GM12878 (cell line): ENCODE measurements at places on chromosomes 12 and 14. TPM values are rescaled to one million over a fixed set of nuclear protein-coding genes. Genes with fewer than 3 reads are reported as not detected.

The ZBTB1 gene
- 36.1 and 37.5 TPM in 2 replicates for polyA plus RNA-seq

The CCDC60 gene
- polyA plus RNA-seq: not detected in 2 replicates

The TCL1B gene
- not detected in 2 replicates for polyA plus RNA-seq

GRCh38 chr14:72611506-72611905 lies 282.4 kb downstream of the DPF3 start:
- DNase-seq: no peak

The RNASE2 gene
- not detected in 2 replicates for polyA plus RNA-seq

DNA sequence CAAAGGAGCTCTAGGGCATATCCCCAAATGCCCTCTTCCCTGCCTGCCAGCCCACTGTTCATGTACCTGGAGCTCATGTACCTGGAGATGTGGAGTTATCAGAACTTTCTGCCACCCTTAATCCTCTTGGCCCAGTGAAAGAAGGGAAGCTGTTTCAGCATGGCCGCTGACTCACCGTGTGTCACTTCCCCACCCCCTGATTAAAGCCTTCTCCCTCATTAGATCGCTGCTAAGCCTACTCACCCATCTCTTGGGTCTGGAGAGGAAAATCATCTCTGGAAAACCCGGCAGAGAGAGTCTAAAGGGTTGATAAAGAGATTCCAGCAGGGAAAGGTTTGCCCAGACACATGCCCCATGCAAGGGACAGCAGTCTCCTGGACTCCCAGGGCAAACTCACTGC lies 4.5 kb upstream of the LTBP2 start:
- no peak for DNase-seq

DNA sequence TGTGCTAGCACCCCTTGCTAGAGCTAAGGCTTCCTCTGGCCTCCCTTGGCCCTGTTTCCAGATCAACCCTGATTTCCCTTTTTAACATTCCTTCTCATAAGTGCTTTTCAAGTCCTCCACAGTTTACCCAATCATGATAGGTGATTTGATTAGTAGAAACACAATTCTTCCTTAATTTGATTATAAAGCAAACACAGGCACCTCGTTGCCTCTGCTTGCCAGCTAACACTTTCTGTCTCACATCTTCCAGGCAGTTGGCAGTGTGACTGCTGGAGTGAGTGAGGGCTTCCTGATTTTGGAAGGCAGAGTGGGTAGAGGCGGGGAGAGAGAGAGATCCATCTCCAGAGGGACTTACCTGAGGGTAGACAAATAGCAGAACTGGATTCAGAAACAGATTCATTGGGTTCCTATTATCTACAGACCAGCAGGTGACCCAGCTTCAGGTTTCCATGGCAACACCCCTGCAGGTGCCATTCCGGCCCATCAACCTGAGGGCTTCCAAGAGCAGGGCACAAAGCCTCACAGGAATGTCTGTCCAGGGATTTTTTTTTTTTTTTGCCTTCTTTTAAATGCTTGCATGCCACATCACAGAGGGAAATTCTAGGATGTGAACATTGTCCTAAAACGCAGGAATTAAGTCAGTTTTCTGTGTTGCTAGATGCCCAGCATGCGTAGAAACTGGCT lies 77.7 kb downstream of the PLXNC1 start:
- no peak for DNase-seq

DNA sequence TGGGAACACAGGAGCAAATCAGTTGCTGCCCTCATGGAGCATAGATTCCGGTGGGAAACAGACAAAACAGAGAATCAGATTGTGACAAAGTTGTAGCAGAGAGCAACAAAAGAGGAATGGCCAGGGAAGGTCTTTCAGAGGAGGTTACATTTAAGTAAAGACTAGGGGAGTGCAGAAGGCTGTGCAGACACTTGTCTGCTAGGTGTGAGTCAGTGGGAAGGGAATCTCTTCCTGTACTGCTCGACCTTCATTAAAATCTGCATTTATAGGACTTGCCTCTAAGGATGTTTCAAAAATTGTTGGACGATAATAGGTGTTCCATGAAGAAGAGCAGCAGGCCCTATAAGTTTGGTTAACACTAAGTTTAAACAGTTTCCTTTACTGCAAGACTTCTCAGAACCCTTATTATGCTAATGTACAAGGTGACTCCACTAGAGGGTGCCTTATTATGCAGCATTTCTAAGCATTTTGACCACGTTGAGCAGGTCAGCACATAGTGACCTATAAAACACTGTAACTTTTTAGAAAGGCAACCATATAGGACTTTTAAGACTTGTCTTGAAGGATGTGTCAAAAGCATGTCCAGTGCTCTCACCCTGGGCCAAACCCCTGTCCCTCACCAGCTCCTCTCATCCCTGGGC lies 91.8 kb upstream of the RIC8B start:
- DNase-seq: no peak

The EMP1 gene
- polyA plus RNA-seq: 0.24 and 0.48 TPM in 2 replicates

The STAB2 gene
- 0.37 and 0.45 TPM in 2 replicates for polyA plus RNA-seq

DNA sequence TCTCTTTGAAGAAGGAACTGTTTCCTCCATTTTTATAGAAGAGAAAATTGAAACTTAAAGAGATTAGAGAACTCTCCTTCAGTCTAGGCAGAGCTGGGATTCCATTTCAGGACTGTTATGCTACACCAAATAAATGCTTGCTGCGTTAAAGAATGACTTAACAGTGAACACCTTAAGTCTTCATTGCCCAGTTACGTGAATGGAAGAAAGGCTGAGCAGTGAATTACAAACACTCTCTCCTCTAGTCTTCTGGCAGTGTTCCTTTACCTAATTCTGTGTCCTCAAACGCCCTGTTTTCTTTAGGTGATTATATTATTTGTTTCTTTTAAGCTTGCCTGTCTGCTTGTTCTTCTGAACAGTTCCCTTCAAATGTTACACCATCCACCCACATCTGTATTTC lies 59.7 kb downstream of the RCOR1 start:
- no peak for DNase-seq

- DNase-seq: no peak
These were observed 109.2 kb downstream of the PRMT8 start for GRCh38 chr12:3600039-3600720.

DNA sequence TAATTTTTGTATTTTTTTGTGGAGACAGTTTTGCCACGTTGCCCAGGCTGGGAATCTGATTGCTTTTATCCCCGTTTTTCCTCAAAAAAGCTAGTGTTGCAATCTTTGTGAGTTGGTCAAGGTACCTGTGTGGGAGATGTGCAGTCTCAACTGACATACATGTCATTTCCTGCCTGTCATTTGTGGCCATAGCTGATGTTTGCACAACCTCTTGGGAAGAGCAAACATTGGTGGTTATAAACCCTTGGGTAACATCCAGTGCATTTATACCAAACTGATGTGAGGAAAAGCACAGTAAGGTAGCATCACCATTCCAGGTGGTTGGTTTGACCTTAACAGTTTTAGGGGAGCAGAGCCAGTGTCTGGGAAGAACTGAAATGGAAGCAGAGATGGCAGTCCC lies 54.7 kb downstream of the ATG14 start:
- no peak for DNase-seq

DNA sequence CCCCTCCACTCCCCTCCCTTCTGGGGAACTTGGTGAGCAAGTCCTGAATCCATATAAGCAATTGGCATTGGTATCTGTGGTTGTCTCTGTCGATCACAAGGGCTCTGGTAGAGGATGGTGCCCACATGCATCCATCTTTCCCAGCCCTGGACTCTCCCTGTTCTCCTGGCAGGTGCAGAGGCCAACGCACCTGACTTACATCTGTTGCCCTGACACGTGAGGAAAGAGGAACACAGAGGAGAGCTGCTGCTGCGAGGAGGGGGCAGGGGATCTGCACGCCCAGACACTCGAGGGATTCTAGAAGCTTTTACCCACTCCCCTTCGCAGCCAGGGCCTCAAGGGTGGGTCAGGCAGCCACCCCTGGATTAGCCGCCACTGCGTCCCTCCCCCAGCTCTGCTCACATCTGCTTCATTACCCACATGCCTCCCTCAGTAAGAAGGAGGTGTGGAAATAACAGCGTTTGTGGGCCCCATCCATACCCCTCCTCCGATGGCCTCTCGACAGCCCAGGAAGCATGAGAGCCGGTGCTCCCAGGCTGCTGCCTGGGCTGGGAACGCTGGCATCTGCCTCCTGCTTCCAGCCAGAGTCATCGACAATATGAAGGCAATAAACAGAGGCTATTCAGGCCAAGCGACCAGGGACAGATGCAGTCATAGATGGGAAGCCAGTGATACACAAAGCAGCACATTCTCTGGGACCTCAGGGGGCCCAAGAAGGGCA lies 56.5 kb downstream of the KDM2B start:
- no peak for DNase-seq

DNA sequence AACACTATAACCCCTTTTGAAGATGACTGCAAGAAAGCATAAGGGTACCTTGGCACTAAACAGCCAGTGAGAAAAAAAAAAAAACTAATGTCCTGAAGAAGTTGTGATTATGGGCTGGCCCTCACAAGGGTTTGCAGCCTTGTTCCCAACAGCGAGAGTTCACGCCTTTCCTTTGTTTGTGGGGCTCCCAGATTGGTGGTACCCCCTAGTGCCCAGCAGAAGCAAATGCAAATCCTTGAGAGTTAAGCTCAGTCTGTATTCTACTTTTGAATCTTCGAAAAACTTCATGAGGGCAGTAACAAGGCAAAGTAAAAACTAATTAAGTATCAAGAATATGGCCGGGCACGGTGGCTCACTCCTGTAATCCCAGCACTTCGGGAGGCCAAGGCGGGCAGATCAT lies 238.9 kb upstream of the LMO3 start:
- DNase-seq: no peak

The TMED8 gene
- polyA plus RNA-seq: 14.7 and 18.9 TPM in 2 replicates

The BCL2L2 gene
- 1.5 and 1.6 TPM in 2 replicates for polyA plus RNA-seq
